ENCODE measurements at places on chromosomes 4 and X.

DNA sequence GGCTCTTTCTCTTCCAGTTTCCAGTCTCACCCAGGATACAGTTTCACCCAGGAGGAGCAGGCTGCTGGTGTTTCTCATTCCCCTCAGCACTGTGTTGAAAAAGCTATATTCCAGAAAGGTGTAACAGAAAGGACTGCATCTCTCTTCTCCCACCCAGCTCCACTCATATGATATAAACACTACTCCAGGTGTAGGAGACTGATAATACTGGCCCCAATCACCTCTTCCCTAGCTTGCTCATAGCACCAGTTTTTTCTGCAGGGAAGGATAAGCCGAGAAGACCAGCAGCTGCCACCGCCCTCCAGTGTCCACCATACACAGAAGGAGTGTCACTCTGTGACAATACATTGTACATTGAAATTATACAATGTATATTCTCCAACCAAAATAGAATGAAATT, 105.5 kb upstream of the STK26 start:
- DNase-seq, result no peak

- DNase-seq, result no peak
These were observed 984.0 kb upstream of the TENM3 start for GRCh38 chr4:181259081-181259709.

DNA sequence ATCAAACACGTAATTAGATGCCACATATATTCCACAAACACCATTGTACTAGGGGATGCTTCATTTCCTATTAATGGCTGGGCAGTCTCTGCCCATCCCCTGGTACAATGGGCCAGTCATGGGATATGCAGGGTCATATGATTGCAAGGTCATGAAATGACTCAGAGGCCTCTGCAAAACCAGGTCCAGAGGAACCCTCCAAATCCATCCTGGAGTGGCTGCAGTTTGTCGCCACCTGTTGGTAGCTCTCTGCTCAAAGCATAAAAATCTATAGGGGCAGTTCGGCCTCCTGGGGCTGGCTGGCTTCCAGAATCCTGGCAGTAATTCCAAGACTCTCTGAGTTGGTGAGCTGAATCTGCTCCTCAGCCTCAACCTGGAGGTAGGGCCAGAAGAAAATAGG, 22.9 kb upstream of the PUDP start:
- no peak for DNase-seq

GRCh38 chrX:45712067-45712466, 511.4 kb upstream of the DIPK2B start:
- DNase-seq, result no peak

GRCh38 chrX:52270453-52271116, 85.9 kb downstream of the MAGED4 start:
- DNase-seq, result no peak

DNA sequence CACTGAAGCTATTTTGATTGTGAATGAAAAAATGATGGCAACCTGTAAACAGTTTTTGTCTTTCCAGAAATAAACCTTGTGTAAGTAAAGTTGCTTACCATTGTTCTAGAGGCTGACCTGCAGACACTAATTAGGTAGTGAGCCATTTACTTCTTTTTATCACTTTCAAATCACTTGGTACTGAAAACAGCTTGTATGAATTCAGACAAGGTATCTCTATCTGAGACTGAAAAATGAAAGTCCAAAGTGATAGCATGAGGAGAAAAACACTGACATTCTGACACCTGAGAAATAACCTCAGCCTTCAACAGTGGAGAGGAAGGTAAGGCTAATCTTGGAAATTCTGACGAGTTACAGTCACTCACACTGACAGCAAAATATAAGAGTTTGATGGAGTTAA, 238.8 kb downstream of the GPC3 start:
- no peak for DNase-seq

GRCh38 chr4:87555773-87556619, 26.8 kb upstream of the SPARCL1 start:
- DNase-seq, result no peak

GRCh38 chrX:49106296-49106695, 17.2 kb downstream of the GPKOW start:
- no peak for DNase-seq

DNA sequence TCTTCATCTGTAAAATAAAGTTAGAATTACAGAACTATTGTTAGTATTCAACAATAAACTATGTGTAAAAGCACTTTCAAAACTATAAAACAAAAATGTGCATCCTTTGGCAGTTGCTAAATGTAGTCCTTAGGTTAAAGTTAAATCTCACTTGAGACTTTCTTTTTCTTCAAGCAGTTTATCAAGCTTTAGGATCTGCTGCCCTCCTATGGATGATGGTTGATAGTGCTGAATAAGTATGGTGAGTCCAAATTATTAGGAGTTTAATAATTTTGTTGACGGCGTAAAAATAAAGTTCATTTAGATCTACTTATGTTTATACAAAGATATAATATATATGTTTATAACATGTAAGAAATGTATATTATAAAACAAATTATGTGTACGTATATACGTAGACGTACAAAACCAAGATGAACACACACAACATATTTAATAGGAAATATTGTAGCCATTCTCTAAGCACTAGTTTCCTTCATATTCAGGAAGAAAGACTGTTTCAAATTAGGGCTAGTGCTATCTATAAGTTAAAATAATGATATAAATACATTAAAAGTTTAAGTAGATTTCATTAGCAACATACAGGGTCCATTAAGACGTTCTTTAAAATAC, 22.3 kb downstream of the UGT2A2 start:
- DNase-seq, result no peak

DNA sequence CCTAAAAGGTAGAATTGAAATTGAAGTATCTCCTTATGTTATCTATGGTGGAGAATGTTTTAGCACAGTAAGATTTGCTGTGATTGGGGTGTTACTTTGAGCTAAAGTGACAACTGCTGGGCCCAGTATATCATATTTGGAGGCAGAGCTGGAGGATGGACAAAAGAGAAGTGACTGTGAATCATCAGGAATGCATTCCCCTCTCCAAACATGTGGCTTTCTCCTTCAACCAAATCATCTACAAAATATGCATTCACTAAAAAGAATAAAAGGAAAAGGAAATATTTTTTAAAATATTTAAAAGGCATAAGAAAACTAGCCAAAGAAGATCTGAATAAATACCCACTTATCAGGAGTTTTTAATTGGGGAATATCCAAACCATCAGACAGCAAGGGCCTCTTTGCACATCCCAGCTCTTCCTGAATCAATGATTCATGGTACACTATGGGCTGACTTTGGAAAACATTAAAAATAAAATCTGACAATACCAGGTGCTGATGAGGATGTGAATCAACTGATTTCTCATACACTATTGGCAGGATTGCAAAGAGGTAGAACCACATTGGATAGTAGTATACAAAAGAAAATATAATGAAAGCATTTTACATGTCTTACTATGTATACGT, 671.7 kb upstream of the NR3C2 start:
- DNase-seq, result no peak

DNA sequence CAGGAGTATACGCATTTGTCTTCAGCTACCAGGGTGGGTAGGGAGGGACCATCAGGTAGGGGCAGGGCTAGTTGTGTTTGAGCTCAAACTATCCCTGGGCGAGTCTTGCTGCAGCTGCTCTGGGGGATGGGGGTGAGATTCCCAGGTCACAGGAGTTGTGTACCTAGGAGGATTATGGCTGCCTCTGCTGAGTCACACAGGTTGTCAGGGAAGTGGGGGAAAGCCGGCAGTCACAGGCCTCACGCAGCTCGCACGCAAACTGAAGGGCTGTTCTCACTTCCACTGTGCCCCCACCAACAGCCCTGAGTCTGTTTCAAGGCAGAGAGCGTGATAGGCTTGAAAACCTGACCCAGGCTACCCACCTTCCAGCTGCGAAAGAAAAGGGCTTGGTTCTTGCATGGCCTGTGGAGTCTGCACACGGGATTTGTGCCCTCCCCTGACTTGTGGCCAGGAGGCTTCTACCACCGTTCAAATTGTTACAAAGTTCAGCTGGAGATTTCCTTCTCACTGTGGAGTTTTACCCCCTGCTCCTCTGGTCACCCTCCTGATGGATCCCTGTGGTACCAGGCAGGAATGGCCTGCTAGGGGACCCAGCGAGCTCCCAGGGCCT, 63.8 kb downstream of the ARFIP1 start:
- no peak for DNase-seq

GRCh38 chr4:41613386-41613785, 75.4 kb downstream of the LIMCH1 start:
- no peak for DNase-seq
